ENCODE measurements at places on chromosomes 16 and 17. TPM values are rescaled to one million over a fixed set of nuclear protein-coding genes. Genes with fewer than 3 reads are reported as not detected.
A peak's percentile ranks its signal among the peaks of the same experiment; 100 is the strongest.

FAM171A2 gene
- 3.0 TPM for total RNA-seq

- no peak for DNase-seq
Measured at GRCh38 chr16:23131931-23132621, 17.2 kb downstream of the USP31 start.

DNA sequence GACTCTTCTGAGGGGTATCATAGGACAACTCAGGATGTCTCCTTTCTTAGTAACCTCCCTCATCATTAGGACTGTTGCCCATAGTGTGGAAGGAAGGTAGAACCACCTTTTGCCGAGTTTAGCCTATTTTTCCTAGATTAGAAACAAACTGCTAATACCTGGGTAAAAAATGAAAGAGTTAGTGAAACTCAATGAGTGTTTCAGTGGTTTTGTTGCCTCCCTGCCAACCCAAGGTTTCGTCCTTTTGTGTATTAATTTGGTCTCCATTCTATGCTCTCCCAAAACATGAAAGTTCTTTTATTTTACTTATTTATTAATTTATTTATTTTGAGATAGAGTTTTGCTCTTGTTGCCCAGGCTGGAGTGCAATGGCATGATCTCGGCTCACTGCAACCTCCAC is 174.9 kb upstream of the KCNJ16 start:
- DNase-seq: no peak

- DNase-seq: no peak
Measured at GRCh38 chr17:67624886-67625656, 92.7 kb upstream of the NOL11 start.

GRCh38 chr17:65198653-65199382 is 61.6 kb downstream of the RGS9 start:
- DNase-seq: no peak

DNA sequence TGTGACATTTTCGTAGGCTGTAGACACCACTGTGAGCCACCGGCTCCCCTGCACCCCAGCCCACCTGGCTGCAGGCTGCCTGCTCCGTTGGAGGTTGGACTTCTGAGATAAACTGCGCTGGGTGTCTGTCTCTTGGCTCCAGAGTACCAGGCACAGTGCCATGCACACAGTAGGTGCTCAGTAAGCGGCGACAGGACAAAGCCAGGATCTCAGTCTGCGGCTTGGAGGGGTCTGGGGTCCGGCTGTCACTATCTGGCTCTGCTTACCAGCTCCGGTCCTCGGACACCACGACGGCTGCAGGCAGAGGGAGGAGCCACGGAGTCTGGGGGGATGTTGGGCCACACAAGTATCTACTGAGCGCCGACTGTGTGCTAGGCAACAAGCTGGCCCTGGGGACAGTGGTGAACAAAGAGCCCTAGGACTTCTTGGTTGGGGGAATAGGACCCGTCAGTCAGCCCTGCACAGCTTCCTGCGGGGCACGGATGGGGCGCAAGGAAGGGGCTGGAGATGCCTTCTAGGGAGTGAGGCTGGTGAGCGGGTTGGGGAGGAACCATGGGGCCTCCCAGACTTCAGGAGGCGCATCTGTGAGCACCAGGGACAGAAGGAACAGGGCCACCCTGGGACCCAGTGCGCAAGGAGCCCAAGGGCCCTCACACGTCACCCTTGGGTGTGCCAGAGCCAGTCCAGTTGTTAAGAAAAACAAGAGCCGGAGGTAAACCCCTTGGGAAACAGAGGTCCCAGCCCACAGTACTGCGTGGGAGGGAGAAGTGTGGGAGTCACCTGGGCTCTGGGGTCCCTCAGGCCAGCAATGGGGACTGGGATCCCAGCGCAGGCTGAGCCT is 17.3 kb downstream of the JPH3 start:
- no peak for DNase-seq

DNA sequence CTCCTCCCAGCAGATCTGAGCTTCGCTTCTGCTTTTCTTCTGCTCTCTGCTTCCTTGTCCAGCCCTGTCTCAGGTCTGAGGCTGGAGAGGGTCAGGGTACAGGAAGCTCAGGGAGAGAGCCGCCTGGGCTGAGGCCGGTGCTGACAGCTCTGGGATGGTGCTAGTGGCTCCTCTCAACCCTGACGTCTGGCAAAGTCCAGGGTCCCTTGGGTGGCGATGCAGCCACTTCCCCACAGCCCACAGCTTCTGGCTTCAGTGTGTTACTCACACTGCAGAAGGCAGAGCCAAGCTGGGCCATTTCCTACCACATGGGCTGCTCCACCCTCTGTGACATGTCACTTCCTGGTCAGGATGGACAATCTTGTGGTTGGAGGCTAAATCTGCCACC is at the start of gene CD300C:
CD300C (minus strand) TSS at position 273 of the 388 bp plus-strand sequence. CDS start 333 bp downstream, outside the sequence.
- DNase-seq: no peak

- no peak for DNase-seq
Measured at GRCh38 chr17:8436844-8437171, 1.1 kb downstream of the NDEL1 start.

ACSM2A gene
- total RNA-seq: not detected

MRM3 gene
- total RNA-seq: 11.0 TPM

DNA sequence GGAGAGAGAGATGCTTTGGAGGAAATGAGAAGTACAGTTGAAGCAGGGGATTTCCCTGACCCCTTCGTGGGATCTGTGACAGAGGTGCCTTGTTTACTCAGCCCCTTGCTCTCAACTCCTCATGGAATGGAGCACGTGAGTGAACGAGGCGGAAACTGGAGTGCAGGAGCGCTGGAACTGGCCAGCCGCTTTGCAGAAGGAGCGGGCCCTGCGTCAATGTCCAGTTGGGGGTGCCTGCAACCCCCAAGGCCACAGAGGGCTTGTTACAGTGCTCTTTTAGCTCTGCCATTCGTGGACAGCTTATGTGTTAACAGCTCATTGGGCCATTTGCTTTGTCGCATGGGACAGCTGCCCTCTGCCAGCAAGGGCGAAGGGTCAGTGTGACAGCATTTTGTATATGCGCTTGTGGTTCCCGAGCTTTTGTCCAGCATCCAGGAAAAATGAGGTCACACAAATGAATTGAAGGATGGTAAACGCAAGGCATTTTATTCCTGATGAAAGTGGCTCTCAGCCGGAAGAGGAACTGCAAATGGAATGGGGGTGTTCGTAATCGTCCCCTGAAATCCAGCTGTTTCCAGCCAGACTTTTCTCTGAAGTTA is 1395.1 kb downstream of the CDH8 start:
- DNase-seq: no peak

CYTH1 gene
- 26.5 TPM for total RNA-seq

DNA sequence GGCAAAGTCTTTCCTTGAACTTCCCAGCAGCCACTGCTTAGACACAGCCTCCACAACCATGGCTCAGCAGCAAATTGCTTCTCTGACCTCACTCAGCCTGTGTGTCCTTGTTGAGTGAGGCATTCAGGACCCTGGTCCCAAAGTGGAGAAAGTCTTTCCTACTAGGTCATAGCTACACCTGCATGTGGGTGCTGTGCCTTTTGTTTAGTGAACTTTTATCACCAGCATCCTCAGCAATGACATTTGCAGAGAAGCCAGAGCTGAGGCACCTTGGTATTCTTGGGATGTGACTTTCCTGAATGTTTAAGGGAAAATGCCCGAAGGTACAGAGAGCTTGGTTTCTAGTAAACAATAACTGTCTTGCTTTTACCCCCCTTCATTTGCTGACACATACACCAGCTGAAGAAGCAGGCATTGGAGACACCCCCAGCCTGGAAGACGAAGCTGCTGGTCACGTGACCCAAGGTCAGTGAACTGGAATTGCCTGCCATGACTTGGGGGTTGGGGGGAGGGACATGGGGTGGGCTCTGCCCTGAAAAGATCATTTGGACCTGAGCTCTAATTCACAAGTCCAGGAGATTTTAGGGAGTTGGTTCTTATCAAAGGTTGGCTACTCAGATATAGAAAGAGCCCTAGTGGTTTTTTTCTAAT is 20.9 kb upstream of the STH start:
- no peak for DNase-seq

GRCh38 chr16:86303787-86304678 is 206.3 kb upstream of the FOXF1 start:
- no peak for DNase-seq

MILR1 gene
- not detected for total RNA-seq

ZSCAN10 gene
- not detected for total RNA-seq

- DNase-seq: peak; percentile 52
Measured at GRCh38 chr17:42577140-42577531, 393 bp downstream of the PSMC3IP start.

NEUROD2 gene
- total RNA-seq: not detected

- no peak for DNase-seq
Measured at GRCh38 chr17:31392002-31392855, 754 bp downstream of the RAB11FIP4 start.

DNA sequence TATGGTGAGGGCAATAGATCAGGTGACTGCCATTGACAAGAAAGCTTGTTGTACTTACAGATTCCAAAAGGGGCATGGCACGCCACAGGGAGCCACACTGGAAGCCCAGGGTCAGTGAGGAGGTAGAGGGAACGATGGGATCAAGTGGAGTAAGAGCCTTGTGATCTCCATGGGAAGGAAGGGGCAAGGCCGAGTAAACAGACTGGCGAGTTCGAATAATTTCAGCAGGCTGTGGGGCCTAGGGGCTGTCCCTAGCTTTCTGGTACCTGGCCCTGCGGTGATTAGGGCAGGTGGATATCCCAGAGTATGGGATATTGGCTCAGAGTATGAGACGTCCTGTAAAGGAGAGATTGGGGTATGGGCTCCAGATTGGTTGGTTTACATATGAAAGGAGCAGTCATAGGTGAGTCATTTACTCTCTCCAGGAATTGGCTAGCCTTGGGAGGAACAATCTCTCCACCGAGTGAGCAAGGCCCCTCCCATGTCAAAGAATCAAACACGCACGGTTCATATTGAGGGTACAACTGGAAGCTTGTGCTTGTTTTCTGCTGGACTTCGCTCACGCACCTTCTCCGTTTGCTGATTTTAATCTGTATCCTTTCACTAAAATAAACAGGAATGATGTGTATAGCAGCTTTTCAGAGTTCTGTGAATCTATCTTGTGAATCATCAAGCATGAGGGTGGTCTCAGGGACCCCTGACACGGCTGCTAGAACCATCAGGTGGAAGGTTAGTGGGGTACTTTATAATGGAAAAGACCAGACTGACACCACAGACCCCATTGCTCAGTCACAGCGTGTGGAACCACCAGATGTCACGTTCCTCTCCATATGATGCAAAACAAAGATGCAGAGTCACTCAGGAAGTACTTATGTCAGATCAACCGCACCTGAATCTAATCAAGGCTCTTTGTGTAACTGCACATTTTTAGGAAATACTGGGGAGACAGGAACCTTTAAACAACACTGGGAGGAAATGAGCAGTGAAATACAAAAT is 27.9 kb downstream of the GABARAPL2 start:
- DNase-seq: no peak

GRCh38 chr16:47634727-47635126 is 173.6 kb downstream of the PHKB start:
- no peak for DNase-seq

Measured in Caco-2 (cell line).